Activated CD8-positive, alpha-beta memory T cell treated with anti-CD3 and anti-CD28 coated beads, Interleukin-2, amount 50 U/mL, for 48 hours (primary cell): ENCODE measurements at places on chromosomes 12 and 14.

DNA sequence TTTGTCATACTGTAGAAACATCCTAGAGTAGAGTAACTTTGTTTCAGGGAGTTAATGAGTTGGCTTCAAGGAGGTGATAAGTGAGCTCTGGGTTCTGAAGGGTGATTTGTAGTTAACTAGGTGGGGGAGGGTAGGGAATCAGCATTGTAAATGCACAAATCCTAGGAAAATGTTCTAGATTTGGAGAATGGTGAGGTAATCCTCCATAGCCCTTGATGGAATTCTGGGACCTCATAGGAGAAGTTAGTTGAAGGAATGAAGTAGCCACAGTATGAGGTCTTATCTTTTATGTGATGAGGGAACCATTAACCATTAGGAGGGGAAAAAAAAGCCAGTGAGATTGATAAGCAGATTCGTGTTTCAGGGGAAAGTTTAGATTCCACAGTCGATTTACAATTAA is 8.0 kb downstream of the CNOT2 start:
- no peak for DNase-seq

GRCh38 chr14:96126339-96126782 is 78.3 kb upstream of the BDKRB2 start:
- no peak for DNase-seq

DNA sequence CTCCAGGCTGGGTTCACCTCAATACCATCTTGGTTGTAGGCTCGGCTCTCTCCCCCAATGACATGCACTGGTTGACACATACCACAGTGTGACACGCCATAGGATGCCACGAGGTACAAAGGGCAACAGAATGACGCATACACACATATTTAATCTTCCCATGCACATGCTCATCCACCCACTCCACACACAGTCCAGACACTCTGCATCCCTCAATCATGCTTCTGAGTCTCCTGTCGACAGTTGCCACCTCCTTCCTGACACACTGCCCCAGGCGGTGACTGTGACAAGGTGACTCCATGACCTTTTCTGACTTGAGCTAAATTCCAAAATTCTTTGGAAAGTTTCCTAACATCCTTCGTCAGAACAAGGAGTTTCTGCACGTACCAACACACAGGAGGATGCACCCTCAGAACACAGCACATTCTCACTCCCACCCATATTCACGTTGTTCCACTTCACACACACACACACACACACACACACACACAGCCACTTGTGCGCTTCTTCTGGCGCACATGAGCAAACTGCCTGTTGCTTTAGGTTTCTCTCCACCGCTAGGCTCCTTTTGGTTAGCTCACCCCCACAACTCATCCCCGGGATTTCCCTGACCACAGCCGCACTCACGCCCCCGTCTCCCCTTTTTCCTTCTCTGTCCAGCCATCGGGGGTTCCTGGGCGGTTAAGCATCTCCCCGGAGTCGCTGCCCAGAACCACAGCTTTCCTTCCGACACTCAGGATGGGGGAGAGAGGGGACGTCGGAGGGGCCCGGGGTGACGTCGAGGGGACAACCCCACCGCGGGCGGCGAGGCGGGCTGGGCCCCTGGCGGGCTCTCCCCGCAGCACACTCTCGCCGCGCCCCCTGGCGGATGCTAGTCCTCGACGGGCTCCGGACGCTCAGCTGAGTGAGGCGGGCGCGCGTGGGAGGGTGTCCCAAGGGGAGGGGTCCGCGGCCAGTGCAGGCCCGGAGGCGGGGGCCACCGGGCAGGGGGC is 536 bp upstream of the WNT1 start:
- peak; percentile 95 for DNase-seq

DNA sequence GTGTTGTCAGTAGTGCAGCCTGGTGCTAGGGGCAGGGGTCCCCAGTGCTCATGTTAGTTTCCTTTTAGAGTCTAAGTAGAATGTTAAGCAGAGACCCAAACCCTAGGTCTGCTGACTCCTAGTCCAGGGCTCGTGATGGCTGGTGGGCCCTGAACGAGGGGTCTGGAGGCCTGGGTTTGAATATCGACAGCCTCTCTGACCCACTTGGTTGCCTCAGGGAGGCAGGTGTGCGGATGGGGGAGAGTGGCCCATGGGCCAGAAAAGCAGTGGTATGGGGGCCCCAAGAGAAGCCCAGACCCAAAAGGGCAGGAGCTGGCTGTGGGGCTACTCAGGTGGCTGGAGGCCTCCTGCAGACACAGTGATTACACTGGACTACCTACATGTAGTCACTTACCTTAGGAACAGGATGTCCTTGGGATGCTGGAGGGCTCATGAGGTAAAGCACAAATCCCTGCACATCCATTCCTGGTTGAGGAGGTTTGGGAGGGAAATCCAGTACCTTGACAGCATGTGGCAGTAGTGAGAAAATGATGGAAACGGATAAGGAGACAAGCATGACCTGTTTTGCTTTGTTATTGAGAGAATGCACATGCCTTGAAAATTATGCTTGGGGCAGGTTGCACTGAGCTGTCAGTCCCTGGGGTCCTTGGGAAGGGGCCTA is 1.7 kb upstream of the SLC25A29 start:
- no peak for DNase-seq

- no peak for DNase-seq
These were observed 938 bp upstream of the SLC6A13 start for GRCh38 chr12:263574-263973.

DNA sequence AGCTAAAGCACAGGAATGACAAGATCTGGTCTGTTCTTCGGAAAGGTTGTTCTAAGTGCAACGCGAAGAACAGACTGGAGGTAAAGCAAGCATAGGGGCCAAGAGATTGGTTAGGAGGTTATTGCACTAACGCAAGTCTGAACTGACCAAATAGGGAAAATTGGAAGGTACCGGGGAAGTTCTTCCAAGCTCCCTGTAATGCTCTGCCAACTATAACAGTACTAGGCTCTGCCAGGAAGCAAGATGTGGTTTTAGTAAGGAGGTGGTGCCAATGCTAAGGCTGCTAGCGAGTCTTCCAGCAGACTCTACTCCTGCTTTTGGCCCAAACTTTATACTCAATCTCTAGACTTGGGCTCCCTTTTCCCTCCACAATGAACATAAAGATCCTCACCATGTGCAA is 138.6 kb downstream of the PAWR start:
- no peak for DNase-seq

- no peak for DNase-seq
These were observed 28.9 kb upstream of the PAPLN start for GRCh38 chr14:73208390-73208789.

- no peak for DNase-seq
These were observed 27.2 kb upstream of the ANO4 start for GRCh38 chr12:100767371-100767770.

DNA sequence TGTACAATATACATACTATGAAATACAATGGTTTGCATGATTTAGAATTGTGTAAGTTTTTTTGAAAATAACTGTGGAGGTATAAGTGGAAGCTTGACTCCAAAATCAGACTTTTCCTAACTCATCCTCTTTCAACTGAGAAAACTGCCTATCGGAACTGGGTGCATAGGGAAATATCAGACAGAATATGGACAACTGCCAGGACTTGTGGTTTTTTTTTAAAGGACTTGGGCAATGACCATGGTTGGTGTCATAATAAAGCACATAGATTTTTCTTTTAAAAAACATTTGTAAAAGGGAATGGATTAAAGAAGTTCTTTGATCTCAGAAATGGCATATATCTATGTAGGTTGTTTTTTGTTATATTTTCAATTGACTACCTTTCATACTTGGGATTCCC is 53.3 kb upstream of the LRRK2 start:
- DNase-seq, result no peak

DNA sequence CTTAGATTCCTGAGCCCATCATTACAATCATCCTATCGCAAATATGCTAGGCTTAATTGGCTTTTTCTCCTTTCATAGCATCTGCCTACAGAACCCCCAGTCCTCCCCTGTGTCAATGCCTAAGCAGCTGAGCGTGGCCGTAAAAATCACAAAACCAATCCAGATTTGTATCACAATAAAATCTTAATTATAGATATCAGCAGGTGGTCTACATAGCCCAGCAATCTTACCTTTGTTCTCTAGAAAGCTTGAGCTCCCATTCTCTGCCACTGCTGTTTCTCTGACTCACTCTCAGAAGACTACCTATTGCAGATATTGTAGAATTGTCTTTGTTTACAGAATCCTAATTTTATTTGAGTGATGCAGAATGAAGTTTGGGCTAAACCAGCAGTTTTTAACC is 37.9 kb upstream of the PPM1A start:
- no peak for DNase-seq

DNA sequence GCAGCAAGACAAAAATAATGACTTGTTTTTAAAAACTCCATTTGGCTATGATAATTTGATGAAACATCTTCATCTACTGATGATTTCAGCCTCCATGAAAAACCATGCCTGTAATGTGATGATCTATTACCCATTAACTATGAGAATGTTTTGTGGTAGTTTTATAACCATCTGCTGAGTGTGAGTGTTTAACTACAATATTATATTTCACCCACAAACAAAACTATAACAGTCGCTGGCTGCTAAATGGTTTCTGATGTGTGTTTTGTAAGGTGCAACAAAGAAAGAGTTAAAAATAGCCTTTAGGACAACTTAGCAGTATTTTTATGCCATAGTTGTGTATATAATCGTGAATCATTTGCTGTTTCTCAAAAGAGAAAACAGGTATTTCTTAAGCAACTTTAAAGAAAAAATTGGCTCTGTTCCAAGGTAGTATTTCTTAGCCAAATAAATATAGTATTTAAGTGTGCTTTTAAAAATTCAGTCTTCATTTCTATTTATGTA is 4.9 kb downstream of the PTHLH start:
- DNase-seq, result no peak

- no peak for DNase-seq
These were observed 2.3 kb downstream of the ARF3 start for GRCh38 chr12:48954841-48955501.

DNA sequence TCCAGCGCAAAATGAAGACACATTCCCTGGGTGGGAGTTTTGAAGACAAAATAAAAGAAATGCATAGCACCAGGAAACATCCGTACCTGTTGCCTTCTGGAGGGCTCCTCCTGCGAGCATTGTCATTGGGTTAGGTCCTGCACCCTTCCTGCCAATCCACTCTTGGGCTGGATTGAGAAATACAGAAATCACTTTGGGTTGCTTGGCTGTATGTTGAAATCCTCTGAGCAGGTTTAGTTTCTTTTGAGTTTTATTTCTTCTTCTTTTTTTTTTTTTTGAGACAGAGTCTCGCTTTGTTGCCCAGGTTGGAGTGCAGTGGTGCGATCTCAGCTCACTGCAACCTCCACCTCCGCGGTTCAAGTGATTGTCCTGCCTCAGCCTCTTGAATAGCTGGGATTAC is 67.6 kb downstream of the ARF6 start:
- DNase-seq, result no peak

DNA sequence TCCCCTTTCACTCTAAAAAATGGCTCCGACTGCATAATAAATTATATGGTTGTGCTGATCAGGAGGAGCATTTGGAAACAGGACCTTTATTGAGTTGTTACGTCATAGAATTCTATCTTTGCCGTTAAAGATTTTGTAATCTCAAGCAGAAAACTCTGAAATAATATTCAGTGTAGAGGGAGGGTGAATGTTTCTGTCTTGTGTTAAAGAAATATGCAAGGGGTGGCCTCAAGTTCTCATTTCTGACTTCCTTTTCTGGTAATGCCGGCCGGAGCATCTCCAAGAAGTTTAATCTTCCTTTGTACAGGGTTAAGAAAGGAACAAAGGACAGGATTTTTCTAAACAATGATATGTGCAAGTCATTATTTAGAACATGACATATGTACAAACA is 165.1 kb downstream of the SLC38A4 start:
- DNase-seq, result no peak

- no peak for DNase-seq
These were observed 289.5 kb upstream of the CCDC196 start for GRCh38 chr14:66196670-66197069.

DNA sequence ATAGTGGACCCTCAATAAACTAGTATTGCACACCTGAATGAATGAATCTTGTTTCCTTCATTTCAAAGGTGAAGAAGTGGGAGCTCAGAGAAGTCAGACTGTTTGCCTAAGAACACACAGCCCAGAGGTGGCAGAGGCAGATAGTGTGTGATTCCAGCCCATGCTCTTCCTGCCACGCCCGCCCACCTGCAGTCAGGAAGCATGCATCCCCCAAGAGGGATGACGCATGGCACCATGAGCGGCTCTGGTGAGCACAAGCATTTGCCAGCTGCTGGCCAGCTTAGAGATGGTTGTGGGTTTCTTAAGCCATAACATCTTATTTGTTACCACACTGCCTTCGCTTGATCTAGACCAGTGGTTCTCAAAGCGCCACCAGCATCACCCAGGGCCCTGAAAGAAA is 133.8 kb downstream of the RIMBP2 start:
- no peak for DNase-seq

DNA sequence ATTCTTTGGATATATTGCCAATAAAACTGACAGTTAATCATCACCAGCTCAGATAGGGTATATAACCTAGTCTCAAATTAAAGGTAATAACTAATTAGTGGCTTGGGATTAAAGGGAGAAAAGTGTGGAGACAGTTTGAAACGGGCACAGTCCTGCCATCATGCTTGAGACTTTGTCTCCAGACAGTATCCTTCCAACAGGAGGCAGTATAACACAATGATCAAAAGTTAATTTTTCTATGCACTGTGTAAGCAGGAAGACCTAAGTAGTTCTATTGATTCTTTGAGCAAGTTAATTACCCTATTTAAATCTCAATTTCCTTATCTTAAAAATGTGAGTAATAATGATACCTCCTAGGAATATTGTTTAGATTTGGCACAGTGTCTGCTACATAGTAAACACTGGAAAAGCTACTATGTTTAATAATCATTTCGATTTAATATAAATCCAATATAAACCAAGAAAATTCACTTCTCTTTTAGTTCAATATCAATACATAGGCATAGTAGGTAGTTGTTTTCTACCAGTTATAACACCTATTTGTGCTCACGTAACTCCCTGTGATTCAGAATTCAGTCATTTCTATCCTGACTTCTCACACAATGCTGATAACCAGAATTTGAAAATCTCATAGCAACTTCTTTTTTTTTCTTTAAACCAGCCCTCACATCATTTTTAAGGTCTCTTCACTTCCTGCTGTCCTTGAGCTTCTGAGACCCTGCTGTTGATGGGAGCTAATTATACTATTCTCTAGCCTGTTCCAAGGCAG is 53.7 kb downstream of the GALNT4 start:
- no peak for DNase-seq

GRCh38 chr14:95246870-95247269 is 72.8 kb downstream of the CLMN start:
- no peak for DNase-seq

GRCh38 chr14:55433880-55434804 is 6.3 kb downstream of the TBPL2 start:
- no peak for DNase-seq

DNA sequence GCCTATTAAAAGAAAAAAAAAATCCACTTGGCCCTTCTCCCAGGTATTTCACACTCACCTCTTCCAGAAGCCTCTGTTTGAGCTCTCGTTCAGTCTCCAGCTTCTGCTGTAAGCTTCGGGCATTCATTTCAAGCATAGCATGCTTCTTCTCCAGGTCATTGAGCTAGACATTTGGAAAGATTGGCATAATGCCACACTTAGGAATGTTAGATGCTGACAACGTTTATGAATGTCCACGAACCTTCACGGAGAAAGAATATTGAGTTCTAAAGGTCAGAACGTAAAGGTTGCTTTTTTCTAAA is 60.5 kb downstream of the PRKAB1 start:
- DNase-seq, result no peak
